ENCODE measurements at places on chromosomes 11 and 22.

DNA sequence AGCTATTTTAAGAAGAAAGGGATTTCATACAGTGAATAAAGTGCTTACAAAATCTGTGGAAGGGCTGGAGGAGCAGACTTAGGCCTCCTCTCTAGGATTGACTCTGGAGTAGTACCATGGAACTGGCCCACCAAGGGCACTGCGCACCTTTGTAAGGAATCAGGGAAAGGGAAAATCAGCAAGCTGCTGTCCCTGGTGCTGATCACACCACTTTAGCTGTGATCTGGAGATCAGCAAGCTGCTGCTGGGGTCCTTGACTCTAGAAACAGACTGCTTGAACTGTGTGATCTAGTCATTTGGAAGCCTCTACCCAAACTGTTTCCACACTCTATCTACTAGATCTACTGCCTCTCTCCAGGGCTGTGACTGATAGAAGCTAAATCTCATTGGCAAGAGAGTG, 18.4 kb upstream of the TECTA start:
- DNase-seq: no peak

- no peak for DNase-seq
Observed at GRCh38 chr11:44880511-44880910, 70.2 kb downstream of the TP53I11 start.

- DNase-seq: peak; percentile 62
Observed at GRCh38 chr11:2269601-2270321, 627 bp downstream of the ASCL2 start.

DNA sequence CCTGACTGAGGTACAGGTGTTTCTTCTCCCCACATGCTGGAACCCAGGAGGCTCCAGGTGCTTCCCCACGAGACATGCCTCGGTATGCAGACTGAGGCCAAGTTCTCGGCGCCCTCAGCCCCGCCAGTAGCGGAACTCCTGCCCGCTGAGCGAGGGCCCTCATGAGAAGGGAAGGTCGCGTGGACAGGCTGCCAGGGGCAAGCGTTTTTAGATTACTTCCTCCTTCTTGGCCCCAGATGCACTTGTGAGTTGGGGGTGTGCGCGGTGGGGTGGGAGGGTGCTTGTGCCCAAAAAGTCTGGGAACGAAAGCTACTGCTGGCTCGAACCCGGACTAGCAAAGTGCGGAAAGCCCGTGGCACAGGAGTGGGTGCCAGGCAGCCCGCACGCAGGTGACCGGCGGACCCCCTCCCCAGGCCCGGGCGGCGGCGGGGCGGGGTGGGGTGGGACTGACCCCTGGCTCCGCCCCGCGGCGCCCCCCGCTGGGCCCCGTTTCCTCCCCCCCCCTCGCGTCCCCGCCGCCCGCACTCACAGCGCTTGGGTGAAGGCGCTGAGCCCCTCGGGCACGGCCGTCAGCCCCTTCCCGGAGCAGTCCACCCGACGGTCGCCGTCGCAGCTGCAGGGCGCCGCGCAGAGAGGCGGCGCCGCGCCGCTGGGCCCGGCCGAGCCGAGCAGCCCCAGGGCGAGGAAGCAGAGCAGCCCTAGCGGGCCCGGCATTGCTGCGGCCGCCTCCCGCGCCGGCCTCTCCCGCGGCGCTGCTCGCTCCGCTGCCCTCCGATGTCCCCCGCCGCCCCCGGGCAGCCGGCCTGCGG, 797 bp downstream of the LGR4 start:
- peak; percentile 23 for DNase-seq

- DNase-seq: no peak
Observed at GRCh38 chr22:38524429-38524828, 18.3 kb upstream of the DDX17 start.
